WTC11 (cell line): ENCODE measurements at places on chromosomes 3 and 15. TPM values are rescaled to one million over a fixed set of nuclear protein-coding genes. Genes with fewer than 3 reads are reported as not detected.

DNA sequence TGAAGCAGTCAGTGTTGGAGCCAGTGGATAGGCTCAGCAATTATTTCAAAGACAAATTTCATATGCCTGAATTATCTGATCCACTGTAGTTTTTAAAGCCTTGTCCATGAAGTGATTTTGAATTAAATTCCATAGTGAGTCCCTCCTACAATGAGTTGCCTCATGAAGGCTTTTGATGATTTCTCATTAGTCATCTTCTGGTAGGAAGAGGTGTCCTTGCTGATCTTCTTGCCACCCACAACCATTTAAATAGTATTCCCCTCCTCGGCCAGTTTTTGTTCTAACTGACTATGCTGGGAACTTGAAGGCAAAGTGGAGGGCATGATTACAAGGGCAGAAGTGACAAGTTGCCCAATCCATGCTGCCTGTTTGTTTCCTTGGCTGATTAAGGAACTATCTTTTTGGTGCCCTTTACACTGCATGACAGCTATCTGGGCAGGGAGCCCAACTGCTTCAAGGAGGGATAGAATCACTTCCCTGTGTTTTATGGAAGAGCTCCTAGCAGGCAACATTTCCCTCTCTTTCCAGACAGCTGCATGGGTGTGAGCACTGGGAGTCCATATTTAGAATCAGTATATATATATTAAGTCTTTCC, 617.5 kb downstream of the ZPLD1 start:
- H3K27me3 ChIP-seq, result no peaks in the 10 kb centered on the region
- H3K4me3 ChIP-seq, result no peak overlapping the region
- H3K36me3 ChIP-seq, result no peaks in the 10 kb centered on the region

DNA sequence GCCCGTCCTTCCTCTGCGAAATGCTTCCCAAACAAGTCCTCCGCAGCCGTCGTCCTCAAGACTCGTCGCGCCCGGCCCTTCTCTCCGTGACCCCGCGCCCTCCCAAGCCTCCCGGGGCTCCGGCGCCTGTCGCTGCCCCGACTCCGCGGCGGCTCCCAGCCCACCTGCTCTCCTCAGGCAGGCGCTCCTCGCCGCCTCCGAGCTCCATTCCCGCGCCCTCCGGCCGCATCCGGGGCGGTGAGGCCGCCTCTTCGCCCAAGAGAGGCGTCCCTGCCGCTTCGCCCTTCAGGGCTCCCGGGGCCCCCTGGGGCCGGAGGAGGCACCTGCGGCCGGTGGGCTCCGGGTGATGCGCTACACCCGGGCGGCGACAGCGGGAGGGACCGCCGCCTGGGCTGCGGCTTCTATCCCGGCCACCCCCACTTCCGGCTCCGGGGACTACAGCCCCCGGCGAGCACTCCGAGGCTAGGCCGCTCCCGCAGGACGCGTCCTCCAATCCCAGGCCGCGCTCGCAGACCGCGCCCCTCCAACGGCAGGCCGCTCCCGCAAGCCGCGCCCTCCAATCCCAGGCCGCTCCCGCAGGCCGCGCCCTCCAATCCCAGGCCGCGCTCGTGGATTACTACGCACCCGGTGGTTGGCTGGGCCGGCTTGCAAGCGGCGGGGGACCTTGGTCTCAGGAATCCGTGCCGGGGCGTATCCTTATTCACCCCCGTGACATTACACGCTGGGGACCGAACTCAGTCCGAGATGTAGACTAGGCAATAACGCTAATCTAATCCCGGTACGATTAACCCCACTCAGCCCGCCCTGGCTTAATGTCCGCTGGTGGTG, at the start of gene RUBCN:
Gene RUBCN, minus strand, starts transcription at position 414 of the 828 bp plus-strand sequence. Its CDS starts 185 bp downstream, at position 229.
- H3K36me3 ChIP-seq, result peaks cover 4% of the 10 kb centered on the region; the same call in 1 of the 2 replicates
- H3K4me1 ChIP-seq, result peaks cover 22% of the 10 kb centered on the region
- H3K27ac ChIP-seq, result peak within 1 kb of the TSS; percentile 80

Gene HIGD2B
- 0.18 TPM in 1 of 3 replicates, not detected in the others for total RNA-seq

GRCh38 chr3:197499427-197499826, 56.3 kb downstream of the BDH1 start:
- H3K4me3 ChIP-seq, result no peak overlapping the region
- H3K27me3 ChIP-seq, result peaks cover 7% of the 10 kb centered on the region
- no peak for DNase-seq
- H3K4me1 ChIP-seq, result no peaks in the 10 kb centered on the region

- H3K4me1 ChIP-seq, result peaks cover 22% of the 10 kb centered on the region
- H3K36me3 ChIP-seq, result peaks cover 25% of the 10 kb centered on the region
- no peak for DNase-seq
- H3K27ac ChIP-seq, result peak overlapping the region; percentile 65
Measured at GRCh38 chr15:40858706-40859105, 14.9 kb downstream of the SPINT1 start.

DNA sequence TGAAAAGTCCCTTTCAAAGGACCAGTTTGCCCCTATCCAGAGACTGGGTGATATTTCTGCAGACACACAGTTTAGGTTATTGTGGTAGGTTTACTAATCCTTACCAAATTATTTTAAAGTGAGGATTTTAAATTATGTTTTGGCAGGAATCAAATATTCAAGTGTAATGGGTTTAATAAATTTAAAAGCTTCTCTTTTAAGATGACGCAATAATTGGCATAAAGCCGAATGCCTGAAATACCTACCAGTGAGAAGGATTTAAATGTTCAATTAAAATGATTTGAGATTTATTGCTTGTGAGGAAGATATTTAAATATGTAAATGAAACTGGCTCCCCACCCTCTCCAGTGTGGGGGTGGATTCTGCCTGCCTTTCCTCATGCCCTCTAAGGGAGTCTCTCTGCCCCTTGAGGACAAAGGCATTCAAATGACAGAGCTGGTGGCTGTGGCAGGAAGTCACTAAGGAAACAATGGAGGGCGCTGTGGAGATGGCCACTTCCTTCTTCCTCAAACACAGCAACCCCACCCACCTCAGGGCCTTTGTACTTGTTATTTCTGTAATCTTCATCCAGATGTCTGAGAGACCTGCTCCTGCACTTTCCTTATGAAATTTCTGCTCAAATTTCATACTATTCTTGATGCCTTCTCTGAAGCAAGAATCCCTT, 131.7 kb downstream of the TNIK start:
- no peaks in the 10 kb centered on the region for H3K27me3 ChIP-seq
- no peak overlapping the region for H3K4me3 ChIP-seq
- no peak overlapping the region for H3K27ac ChIP-seq
